Lung (tissue), 17 donors: ENCODE measurements at places on chromosomes 5 and 9.

DNA sequence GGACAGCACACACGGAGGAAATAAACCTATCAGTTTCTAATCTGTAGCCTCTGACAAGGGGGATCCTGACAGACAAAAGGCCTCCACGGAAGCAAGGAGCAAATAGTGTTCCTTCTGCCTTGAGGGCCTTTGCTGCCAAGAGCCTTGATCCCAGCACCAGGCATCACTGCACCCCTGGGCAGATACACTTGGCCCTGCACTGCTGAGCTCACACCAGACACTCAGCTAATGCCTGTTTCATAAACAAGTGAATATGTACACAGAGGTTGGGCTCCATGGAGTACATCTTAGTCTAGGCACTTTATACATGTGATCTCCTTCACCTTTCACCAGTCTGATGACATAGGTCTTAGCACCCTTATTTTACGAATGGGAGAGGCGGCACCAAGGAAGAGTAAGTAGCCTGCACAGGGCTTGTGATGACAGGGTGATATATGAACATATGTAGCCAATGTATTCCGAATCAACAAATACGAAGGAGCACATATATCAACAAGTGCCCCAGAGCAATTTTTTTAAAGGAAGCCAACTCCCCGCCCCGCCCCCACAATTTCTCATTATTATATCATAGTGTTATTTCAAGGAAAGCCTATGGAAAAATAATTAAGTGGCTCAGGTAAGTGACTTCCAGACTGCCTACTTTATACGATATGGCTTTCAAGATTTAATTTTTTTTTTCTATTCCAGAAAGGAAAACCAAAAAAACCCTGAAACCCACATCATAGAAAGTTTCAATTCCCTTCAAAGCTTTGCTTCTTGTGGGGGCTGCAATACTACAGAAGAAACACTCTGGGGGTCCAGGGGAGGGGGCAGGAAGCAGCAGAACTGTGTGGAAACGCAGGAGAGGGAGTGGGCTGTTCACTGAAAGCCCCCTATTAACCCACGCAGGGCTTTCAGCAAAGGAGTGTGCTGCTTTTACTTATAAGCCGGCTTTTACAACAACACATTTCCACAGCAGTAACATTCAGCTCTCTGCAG is 32.0 kb downstream of the CDC14B start:
- no peak for DNase-seq

DNA sequence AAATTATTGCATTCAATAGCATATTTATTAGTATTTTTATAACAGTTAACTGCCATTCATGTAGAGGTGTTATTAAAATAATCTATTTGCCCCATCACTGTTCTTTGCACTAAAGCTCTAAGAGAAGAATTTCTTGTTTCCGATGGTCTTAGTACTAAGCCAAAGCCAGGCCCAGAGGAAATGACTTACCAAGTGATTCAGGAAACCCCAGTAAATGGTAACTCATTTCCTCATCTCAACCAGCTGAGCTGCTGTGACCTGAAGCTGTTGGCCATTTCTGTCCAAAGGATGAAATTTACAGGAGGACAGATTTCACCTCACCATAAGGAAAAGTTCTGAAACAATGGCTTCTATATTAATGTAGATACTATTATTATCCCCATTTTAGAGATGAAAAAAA is 117.0 kb downstream of the PIK3R1 start:
- no peak for DNase-seq

DNA sequence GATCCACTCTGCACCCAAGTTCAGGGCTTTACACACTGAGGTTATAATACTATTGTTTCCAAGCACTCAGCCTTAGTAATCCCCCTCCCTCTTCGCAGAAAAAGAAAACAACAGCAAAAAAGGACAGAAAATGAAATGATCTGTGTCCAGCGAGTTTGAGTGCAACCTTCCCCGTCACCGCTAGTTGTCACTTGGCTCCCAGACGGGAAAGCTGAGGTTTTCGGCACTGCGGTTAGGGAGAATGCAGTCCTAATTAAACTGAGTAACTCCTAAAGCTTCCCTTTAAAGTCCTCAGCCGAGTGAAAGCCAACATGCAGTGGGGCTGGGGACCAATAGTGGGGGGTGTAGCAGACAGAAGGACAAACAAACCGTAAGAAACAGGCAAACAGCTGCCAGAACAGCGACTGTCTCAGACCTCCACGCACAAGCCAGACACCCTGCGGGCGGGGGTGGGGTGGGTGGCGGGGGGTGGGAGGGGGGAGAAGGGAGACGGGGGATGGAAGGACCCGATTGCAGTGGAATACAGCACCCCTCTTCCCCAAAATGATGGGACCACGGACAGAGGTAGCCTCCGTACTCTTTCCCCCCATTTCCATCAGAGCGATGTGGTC is 680 bp downstream of the GLRA1 start:
- DNase-seq, result no peak

DNA sequence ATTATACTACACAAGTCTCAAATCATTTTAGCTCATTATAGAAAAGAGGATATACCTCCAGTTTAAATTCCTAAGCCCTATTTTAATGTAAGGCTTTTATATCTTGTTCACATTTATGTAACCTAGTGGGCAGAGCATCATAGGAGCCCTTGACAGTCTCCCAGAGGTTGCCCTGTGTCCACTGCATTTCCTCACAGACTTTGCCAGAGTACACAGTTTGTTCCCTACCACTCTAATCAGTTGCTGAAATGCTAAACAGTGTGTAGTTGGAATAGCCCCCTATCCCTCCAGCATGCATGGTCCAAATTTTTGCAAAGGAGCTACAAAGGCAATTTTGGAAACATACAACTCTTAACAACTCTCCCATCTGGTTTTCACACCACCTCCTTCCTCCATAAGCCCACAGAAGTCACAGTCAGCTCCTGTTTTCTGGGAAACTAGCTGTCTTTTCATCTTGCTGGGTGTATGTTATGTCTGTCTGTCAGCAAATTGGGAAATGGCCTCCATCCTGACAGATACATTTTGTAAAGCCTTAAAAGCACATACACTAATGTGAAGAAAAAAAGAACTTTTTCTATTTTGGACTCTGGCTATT is 212.2 kb downstream of the DENND1A start:
- DNase-seq, result no peak

DNA sequence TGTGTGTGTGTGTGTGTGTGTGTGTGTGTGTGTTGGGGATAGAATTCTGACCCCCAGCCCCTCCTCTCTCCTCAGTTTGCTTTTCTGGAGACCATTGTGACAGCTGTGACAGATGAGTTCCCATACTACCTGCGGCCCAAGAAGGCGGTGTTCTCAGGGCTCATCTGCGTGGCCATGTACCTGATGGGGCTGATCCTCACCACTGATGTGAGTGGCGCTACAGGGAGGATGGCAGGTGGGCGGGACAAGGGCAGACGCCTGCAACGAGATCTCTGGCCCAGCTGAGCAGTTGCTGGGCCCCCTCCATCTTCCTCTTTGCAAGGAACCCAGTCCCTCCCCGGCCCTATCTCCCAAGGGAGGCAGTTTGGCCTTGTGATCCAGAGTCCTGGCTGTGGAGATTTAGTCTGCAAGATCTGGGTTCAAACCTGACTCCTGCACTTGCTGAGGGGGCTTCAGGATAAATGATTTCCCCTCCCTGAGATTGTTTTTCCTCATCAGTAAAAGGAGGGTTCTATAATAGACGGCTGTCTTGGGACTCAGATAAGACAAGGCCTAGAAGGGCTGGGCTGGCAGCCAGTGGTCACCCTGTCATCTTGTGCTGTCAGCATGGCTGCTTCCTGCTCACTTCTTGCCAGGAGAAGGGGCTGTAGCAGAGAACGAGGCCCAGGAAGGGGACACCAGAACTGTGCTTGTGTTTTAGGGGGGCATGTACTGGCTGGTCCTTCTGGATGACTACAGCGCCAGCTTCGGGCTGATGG is 14.1 kb downstream of the SLC6A7 start:
- DNase-seq, result peak; percentile 77

DNA sequence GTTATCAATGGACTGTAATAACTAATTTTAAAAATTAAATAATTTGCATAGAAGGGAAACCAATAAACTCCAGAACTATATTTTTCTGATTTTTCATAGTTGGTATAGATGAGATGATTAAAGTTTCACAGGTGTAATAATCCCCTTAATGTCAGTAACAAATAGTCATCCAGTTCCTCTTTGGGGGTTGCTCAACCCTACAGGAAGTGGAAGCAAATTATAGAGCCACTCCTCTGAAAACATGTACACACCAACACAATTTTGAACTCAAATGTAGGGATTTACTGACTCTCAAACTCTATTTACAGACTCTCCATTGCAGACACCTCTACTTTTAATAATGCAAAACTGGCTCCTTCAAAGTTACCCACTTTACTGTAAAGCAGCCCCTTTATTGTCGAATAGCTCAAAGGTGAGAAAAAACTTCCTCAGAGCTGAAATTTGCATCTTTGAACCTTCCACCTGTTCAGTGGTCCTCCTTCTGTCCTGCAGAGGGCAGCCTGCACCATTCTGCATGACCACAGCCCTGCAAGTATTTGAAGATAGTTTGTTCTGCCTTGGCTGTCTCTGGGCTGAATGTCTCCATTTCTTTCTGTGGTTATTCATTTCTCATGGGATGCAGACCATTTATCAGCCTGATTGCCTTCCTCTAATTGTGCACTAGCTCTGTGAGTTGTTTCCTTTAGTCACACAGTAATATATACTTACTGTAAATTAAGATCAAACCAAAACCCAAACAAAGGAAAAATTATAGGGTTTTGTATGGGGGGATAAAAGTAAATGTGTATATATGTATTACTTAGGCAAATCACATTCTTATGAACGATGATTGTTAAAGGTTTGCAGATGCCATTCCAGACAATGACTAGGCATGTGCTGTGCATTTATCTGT is 383.2 kb upstream of the SGCD start:
- DNase-seq, result peak; percentile 70

DNA sequence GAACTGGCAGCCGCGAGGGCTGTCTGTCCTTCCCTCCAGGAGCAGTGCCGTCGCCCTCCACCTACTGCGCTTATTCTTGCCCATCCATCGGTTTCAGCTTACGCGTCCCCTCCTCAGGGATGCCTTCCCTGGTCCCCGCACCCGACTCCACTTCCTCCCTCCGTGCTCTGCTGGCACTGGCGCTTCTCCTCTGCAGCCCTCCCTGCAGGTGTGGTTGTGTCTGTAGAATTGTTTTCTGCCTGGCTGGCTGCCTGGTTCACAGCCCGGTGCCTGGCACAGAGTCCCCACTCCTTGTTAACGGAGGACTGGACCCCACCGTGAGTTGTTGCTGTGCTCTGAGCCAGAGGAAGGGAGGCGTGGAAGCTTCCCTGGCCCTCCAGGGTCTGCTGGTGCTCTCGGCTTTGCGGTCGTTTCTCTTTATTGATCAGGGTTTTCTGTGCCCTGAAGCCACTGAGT is 5.7 kb downstream of the NTMT1 start:
- DNase-seq, result no peak
